NCI-H524 treated with DMSO at 0.1 percent for 48 hours (cell line): ENCODE measurements at places on chromosomes 2 and 18.

GRCh38 chr2:178871536-178871935 is 64.3 kb upstream of the TTN start:
- DNase-seq: no peak

- peak; percentile 64 for DNase-seq
Observed at GRCh38 chr2:173414823-173415322, 60.2 kb downstream of the CDCA7 start.

DNA sequence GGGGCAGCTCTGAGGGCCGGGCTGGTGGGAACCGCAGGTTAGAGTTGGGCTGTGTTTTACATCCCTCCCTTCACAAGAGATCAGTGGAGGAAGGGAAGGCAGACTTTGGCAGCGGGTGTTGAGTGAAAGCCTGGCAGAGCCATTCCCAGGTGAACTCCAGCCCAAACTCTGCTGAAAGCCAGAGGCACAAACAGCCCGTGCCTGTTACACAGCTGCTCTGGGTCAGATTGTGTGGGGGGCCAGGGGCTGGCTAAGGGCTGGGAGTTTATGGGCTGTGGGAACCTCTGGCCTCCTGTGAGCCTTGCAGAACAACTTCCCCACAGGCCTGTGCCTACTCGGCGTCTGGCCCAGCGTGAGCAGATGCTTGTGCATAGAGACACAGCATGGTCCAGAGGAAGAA is 286.8 kb downstream of the CLIP4 start:
- no peak for DNase-seq

- DNase-seq: no peak
Observed at GRCh38 chr2:229226382-229226781, 44.7 kb downstream of the PID1 start.

DNA sequence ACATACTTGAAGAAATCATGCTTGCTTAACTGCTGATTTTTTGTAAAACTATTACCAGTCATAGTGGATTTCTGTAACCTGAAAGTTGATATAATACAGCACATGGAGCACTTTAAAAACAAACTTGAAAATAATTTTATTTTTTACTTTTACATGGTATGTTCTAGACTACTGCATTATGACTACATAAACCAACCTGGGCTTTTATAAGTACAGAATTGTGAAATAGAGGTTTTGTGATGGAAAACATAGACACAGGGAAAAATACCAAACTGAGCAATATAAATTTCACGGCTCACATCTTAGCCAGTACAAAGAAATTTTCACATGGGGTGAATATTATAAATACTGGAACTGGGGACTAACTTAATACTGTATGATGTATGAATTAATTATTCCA is 59.3 kb upstream of the CTIF start:
- DNase-seq: no peak

DNA sequence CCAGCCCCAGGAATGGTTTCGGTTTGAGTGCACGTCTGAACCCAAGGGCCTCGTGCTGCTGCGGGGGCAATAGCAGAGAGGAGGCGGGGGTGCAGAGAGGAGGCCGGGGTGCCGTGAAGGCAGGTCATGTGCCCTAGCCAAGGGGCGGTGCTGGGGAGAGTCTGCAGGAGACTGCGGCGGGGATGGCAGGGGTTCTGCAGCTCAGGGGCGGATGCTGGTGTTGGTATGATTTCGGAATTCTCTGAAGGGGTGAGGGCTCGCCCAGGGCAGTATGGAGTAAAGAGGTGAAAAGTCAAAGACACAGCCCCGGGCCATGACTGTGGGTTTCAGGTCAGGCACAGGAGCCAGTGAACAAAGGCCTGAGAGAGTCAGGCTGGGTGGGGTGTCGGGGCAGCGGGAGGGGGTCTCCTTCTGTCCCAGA is 186.5 kb upstream of the HDAC4 start:
- DNase-seq: no peak

GRCh38 chr2:177998996-177999395 is 73.6 kb downstream of the PDE11A start:
- no peak for DNase-seq

- no peak for DNase-seq
Observed at GRCh38 chr2:166057370-166058164, 70.3 kb downstream of the SCN1A start.

GRCh38 chr2:1166976-1167375 is 216.3 kb downstream of the SNTG2 start:
- no peak for DNase-seq

- no peak for DNase-seq
Observed at GRCh38 chr18:7336623-7337022, 105.7 kb downstream of the LRRC30 start.

DNA sequence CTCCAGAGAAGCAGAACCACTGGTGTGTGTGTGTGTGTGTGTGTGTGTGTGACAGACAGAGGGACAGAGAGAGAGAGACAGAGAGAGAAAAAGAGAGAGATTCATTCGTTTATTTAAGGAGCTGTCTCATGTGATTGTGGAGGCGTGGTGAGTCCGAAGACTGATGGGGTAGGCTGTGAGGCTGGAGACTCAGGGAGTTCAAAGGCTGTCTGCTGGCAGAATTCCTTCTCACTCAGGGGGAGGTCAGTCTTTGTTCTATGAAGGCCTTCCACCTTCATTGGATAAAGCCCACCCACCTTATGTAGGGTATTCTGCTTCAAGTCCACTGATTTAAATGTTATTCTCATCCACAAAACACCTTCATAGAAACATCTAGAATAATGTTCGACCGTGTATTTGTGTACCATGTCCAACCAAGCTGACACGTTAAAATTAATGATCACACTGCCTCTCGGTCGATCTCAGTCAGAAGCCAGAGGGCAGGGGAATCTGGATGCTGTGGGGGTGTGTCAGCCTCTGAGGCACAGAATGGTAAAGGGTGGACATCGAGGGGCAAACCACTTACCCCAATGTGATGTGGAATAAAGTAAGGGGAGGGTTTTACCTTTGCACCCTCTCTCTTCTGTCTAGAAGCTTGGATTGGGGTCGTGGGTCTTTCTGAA is 275.6 kb downstream of the SLC4A3 start:
- no peak for DNase-seq

- no peak for DNase-seq
Observed at GRCh38 chr2:161965994-161966393, 108.0 kb downstream of the DPP4 start.

DNA sequence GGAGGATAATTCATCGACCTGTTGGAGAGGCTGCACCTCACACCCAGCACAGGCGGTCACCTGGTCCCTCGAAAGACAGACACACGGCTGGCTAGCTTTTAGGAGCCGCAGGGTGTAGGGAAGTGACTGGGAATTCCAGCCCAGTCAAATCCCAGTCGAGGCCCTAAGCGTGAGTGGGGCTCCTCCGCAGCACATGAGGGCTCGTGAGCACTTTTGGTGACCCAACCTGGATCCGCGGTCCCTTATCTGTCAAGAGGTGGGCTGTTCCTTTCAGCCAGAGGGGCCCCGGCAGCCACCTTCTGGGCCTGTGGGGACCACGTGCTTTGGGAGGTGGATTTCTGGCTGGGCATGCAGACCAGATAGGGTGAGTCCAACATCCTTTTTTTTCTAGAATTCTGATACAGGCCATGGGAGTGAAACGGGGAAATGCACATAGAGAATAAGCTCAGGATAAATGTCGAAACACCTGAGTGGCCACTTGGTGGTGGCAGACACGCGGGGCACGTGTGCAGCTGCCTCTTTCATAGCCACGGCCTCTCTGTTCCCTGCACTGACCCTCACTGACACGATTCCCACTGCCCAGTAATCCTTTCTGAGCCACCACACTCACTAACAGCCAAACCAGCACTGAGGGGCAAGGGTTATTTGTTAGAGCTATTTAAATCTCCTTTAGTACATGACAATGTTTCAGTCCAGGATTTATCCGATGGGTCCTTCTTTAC is 148.4 kb upstream of the PXDN start:
- no peak for DNase-seq

DNA sequence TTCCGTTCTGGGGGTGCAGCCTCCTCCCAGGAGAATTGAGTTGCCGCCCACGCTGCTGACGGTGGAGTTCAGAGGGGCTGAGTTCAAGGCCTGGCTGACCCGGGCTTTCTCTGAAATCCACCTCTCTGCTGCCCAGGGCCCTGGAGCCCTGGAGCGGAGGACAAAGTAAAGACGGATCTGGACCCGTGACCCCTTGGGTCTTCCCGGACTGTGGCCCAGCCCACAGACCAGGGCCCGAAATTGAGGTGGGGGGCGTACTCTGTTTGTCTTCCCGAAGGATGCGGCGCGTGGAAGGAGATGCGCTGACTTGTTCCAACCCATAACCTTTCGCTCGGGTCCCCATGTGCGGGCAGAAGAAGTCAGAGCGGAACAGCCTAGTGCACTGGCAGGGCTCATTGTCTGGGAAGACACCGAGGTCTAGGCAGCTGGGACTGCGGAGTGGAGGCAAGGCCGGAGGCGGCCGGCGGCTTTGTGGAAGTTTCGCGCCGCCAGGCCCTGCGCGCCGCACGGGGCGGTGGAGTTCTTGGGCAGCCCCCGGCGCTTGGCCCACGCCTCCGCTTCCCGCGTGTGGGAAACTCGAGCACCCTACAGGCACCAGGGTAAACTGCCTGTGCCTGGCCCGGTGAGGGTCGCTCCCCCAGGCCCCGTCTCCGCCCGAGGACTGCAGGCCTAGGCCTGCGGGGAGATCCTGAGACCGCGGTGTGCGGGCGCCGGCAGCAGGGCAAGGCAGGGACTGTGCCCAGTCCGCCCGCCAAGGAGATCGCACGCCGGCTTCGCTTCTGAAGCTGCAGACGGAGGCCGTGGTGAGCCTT is 9.8 kb downstream of the POU3F3 start:
- no peak for DNase-seq

DNA sequence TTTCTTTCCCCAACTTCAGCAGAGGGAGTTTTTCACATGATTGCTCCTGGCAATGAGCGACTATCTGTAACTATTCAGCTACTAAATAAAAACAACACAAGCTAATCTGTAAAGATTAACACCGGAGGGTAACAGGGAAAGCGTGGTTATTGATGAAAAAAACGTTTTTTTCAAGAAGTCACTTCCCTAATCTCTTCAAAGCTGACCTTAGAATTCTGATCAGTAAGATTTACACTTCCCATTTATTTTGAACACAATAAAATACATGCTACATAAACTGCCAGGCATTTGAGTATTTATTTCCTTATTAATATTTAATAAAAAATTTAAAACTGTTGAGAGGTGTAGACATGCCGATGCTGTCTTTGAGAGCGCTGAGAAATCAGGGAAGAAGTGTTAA is 207.4 kb upstream of the HDAC4 start:
- no peak for DNase-seq
